ENCODE measurements at places on chromosomes 4 and X.

DNA sequence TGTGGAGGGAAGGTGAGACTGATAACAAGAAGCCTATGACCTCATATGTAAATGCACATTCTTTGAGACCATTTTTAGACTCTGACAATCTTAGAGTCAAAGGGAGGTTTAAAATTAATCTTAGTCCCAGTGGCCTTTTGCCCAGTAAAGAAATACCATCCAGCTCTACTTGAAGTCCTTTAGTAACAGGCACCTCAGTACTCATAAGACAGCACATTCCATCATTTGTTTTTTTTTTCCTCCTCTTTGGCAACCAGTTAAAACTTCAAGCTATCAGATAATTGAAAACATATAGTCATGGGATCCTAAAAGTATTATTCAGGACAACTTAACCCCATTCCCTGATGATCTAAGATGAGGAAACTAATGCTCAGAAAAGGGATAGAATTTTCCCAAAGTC, 4.6 kb downstream of the EDA2R start:
- DNase-seq, result no peak

DNA sequence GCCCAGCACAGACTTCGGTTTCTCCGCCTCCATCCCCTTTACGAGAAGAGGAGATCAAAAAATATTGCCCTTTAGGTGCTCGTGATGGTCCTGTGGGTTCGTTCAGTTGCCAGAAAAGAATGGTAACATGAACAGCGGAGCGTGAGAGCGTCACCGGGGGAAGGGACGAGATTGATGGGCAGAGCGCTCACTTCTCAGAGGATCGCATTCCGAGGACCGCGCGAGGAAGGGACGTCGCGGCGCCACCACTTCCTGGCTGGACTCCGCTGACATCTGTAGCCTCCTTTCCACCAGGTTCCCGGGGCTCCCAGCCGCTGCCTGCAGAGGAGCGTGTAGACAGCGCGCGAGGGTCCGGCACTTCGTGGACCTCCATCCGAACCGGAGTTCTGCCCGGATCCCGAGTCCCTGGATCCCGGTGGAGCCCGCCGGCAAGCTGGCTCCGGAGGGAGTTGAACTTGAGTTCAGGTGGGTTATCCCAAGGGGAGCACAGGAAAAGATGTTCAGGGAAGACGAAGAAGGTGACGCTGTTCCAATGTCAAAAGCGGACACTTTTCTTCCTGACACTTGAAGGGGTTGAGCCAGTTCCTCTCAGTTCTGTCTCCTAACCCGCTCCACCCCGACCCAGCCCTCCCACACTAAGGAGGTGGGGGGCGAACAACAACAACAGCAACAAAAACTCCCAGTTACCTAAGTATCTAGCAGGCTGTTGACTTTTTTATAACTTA, 484 bp downstream of the GALNTL6 start:
- no peak for DNase-seq

GRCh38 chr4:154622598-154622997, 10.1 kb upstream of the FGG start:
- DNase-seq, result no peak

GRCh38 chrX:48800574-48801279, 1.1 kb upstream of the HDAC6 start:
- DNase-seq, result no peak

DNA sequence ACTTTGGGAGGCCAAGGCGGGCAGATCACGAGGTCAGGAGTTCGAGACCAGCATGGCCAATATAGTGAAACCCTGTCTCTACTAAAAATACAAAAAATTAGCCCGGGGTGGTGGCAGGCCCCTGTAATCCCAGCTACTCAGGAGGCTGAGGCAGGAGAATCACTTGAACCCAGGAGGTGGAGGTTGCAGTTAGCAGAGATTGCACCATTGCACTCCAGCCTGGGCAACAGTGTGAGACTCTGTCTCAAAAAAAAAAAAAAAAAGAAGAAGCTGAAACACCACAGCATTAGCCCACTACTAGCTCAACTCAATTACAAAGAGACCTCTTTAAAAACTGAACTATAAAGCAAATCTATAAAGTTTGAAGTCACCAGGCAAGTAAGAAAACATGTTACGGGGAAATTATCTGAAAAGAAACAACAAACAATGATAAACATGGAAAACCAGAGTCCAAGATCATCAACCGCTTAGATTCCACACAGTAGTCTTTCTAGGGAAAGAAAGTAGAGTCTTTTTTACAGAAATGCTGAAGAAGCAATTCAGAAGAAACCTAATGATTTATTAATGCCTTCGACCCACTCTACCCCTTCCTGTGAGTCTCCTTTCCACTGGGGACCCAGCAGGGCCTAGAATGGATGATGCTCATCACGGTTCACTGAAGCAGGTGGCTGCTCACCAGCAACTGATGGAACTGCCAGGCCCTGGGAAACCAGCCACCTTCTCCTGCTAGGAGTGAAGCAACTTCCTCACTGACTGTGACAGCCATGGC, 6.6 kb downstream of the SAT1 start:
- no peak for DNase-seq

DNA sequence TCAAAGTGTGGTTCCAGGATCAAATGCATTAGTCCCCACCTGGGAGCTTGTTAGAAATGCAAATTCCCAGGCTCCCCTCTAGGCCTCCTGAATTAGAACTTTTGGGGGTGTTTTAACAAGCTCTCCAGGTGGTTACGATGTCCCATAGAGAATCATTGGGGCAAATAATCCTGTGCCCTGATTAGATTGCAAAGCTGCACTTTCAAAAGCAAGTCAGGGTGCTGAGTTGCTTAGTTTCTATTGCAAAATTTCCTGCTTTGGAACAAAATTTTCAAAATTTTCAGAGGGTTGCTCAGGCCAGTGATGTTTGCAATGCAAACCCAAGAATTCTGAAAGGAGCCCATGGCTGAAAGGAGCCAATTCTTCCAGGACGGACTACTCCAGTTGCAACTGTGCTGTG, 71.0 kb downstream of the MGST2 start:
- DNase-seq, result no peak

DNA sequence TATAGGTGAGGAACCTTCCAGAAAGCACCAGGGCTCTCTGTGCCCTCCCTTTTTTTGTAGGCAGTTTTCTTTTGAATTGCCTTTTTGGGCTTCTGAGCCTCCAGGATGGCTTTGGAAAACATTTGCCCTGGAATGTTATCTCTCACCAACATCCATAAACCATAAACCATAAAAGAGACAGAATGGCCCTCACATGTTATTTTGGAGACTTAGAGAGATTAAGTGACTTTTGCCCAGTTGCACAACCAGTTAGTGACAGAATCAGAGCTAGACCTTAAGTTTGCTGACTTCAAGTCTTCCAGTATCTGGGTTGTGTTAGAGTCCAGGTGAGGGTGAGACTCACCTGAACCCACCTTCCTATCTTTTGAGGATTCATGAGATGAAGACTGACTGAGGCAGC, 153.0 kb upstream of the STX18 start:
- no peak for DNase-seq

All from stimulated activated CD8-positive, alpha-beta memory T cell treated with anti-CD3 and anti-CD28 coated beads, Interleukin-15, amount 100 ng/mL, for 24 hours (primary cell).